Umbilical cord (tissue), 2 donors: ENCODE measurements at places on chromosomes 5 and 9.

GRCh38 chr5:150410524-150411244 lies 2.0 kb downstream of the CD74 start:
- peak; percentile 95 for DNase-seq

GRCh38 chr5:62489471-62489870 lies 76.9 kb downstream of the IPO11 start:
- DNase-seq: no peak

- no peak for DNase-seq
These were observed 3.2 kb downstream of the OTP start for GRCh38 chr5:77635067-77635916.

DNA sequence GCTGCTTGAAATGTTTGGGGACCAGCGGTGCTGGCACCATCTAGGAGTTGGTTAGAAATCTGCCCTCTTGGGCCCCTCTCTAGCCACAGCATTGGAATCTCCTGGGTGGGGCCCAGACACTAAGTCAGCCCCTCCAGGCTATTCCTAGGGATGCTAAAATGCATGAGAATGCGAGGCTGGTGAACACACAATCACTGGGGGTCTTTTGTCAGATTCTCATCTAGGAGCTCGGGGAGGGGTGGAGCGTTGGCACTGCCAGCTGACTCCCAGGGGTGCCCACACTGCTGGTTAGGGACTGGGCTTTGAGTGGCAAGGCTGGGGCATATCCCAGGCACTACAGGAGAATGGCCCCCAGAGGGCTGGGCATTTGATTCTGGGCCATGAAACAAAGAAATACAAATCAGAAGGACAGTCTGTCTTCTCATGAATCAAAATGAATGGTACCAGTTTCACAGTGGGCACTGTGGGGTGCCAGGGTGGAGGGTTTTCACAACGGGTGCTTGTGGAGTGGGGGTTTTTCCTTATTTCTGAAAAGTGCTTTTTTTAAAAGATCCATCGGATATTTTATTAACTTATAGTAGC lies 127.8 kb upstream of the RAPGEF1 start:
- DNase-seq: no peak

- DNase-seq: peak; percentile 70
These were observed 784.6 kb upstream of the NUDT12 start for GRCh38 chr5:104347119-104347708.

GRCh38 chr9:341634-342421 lies 127.2 kb downstream of the DOCK8 start:
- no peak for DNase-seq

DNA sequence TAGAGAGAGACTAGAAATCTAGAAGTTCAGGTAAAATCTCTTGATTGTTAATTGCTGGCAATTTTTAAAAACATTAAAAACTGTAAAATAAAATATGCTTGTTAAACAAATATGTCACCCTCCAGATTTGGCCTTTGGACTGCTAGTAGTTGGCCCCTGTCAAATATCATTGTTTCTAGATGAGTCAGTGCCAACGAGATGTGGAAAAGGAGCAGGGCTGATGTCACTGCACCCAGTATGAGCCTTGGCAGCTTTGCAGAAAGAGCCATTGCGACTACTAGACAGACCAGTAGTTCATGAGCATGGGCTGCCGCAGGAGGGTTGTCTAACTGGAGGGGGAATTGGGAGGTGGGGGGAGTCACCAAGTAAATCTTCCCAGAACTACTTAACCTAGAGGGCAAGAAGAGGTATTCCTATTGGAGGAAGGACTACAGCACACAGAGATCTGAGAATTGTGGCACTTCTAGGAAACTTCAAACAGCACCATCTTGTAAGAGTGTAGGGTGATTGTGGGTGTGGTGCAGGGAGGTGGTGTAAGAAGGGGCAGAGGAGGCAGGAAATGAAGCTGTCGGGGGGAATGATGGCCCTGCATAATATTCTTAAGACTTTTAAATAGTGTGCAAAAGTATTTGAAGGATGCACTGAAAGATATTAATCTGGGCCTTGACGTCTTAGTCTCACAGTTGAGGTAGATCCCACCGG lies 7.1 kb upstream of the DOCK2 start:
- DNase-seq: no peak

DNA sequence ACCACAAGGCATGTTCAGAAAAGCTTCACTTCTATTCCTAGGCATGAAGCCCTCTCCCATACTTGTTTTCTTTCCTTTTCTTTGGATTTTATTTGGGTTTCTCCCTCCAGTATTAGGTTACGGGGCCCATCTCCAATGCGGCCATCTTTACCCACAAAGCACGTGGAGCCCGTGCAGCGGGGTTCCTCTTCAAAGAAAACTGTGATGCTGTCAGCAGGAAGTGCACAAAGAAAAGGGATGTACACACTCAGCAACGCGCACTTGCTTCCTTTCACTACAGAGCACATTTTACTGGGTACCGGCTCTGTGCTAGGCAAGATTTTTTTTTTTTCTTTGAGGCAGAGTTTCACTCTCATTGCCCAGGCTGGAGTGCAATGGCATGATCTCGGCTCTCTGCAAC lies 106.6 kb downstream of the COL23A1 start:
- no peak for DNase-seq

- DNase-seq: peak; percentile 93
These were observed 149.5 kb upstream of the LHFPL2 start for GRCh38 chr5:78797936-78798672.

DNA sequence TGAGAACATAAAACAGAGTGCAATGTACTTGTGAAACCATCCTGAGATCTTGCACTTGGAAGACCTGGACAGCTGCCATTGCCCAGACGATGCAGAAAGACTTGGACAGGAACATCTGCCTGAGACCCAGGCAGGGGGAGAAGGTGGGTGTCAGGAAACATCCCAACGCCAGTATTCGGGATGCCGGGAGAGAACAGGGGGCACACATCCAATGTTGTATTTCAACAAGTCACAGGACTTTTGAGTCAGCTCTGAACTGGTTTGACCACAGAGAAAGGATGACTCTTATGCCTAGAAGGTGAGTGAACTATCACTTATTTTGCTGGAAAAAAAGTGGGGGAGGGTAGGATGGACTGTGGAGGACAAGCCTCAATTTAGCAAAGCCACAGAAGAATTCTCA lies 124.6 kb downstream of the ROR2 start:
- peak; percentile 57 for DNase-seq

DNA sequence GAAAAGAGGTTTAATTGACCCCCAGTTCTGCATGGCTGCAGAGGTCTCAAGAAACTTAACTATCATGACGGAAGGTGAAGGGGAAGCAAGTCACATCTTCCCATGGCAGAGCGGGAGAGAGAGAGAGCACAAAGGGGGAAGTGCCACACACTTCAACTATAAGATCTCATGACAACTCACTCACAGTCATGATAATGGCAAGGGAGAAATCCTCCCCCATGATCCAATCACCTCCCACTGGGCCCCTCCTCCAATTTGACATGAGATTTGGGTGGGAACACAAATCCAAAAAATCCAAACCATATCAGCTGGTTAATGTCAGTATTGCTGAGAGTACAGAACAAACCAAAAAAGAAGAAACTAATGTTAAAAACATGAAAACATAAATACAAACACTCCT lies 120.2 kb downstream of the STARD4 start:
- DNase-seq: no peak

DNA sequence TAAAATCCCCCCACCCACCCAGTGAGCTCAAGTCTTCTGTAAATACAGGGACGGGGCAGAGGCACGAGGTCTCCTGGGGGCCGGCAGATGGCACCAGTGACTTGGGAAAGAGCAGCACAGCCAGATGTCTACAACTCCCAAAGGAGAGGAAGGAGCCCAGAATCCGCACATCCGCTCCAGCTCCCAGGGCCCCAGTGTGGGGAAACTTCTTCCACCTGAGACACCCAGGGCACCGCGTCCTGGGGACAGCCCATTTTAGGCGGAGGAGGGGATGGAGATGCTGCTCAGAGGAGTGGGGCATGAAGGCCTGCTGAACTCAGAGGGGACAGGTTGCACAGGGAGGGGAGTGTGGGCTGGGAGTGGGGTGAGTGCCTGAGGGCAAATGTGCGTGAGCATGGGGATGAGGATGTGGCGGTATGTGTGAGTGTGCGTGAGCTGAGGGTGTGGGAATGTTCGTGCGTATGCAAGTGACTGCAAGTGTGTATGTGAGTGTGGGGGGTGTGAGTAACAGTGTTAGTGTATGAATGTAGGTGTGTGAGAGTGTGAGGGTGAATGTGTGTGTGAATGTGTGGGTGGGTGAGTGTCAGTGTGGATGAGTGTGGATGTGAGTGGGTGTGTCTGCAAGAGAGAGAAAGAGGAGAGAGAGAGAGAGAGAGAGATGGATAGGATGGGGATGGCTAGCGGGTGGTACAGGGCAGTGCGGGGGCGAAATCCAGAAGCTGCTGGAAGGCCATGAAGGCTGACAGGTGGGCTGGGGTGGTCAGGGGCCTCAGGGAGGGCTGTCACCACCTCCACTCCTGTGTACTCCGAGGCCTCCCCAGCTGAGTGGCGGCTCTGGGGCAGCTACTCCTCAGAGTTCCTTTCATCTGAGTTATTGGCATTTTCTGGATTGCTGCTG lies 63.5 kb downstream of the DUSP1 start:
- DNase-seq: peak; percentile 65

DNA sequence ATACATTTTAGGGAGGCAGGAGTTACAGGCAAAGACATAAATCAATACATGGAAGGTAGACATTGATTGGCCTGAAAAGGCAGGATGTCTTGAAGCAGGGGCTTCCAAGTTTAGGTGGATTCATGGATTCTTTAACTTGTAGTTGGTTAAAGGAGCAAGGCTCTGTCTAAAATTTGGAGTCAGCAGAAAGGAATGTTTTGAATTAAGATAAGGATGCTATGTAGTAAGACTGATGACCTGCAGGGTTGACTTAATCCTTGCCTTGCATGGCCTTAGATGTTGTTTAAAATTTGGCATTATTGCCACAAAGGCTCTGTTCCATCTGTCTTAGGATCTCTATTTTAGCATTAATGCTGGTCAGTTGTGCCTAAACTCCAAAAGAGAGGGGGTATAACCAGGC lies 171.3 kb downstream of the C5orf15 start:
- peak; percentile 53 for DNase-seq

DNA sequence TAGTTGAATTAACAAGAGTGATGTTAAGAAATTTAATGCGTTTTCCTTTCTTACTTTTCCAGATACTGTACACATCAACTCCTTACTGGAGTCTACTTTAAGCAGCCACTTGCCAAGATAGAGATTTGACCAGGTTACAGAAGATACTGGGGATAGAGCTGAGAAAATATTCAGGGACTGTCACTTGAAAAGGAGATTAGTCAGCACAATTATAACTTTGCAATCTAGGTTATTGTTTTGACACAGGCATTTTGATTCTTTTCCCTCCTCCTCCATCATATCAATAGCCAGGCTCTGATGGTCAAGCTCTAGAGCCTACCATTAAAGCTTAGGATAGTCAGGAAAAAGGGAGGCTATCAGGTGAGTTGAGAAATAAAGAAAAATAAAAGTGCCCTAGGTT lies 345.9 kb upstream of the ITGA1 start:
- DNase-seq: no peak

DNA sequence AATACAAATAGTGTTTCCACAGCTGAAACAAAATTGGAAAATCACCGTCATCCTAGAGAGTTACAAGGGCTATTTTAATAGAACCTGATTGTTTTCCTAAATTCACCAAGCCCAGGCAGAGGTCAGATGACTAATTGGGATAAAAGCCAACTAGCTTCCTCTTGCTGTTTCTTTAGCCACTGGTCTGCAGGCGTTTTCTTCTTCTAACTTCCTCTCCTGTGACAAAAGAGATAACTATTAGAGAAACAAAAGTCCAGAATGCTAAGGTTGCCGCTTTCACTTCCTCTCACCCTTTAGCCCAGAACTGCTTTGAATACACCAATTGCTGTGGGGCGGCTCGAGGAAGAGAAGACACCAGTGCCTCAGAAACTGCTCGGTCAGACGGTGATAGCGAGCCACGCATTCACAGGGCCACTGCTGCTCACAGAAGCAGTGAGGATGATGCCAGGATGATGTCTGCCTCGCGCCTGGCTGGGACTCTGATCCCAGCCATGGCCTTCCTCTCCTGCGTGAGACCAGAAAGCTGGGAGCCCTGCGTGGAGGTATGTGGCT lies at the start of gene TLR4:
TLR4 (plus strand) TSS at position 380 of the 552 bp plus-strand sequence; CDS start at position 450, 70 bp downstream.
- DNase-seq: peak; percentile 71

- no peak for DNase-seq
These were observed 16.8 kb downstream of the SEMA5A start for GRCh38 chr5:9529041-9529480.

DNA sequence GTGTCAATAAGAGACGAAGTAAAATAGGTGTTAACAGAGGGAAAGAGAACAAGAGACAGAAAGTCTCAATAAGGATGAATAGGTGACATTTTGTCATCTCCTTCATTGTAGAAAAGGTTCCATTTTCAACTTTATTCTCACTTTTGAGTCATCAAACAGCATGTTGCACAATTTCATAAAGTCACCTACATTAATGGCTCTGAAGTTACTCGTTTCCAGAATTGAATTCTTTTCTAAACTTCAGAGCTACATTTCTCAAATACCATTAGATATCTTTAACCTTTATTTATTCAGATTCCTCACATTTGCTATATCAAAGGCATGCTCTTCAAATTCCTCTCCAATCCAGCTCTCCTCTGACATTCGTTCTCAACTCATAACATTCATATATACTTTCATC lies 13.1 kb downstream of the ADAMTS6 start:
- DNase-seq: no peak

GRCh38 chr9:83062651-83063527 lies at the start of gene RASEF:
Gene RASEF (minus strand): TSS chr9:83063142. CDS start chr9:83062867, 275 bp downstream.
- peak; percentile 25 for DNase-seq

DNA sequence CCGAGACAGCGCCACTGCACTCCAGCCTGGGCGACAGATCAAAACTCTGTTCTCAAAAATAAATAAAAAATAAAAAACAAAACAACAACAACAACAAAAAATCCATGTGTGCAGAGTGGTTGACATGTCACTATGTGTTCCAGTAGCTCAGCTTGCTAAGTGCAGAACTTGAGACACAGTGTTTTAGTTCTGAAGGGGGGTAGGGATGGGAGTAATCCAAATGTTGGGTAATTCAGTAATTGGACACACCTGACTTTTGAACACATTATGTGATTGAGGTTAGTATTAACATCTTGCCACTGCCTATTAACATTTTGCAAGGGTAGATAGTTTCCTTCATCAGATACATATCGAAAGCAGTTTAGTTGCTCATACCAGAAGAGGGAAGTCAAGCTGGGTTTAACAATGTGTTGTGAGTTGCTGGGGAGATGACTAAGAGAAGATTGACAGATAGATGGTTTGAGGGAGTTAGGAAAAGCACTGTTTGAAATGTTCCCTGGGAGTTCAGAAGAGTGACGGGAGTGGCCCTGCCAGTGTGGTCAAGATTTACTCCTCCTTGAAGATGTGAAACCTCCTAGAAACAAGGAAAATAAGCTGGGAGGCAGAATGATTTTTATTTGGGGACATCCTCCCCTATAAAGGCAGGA lies 928 bp downstream of the HACD4 start:
- peak; percentile 55 for DNase-seq

GRCh38 chr5:35789732-35790456 lies 66.8 kb upstream of the IL7R start:
- DNase-seq: no peak
